GM18507 (cell line): ENCODE measurements at places on chromosomes 2 and 18.

DNA sequence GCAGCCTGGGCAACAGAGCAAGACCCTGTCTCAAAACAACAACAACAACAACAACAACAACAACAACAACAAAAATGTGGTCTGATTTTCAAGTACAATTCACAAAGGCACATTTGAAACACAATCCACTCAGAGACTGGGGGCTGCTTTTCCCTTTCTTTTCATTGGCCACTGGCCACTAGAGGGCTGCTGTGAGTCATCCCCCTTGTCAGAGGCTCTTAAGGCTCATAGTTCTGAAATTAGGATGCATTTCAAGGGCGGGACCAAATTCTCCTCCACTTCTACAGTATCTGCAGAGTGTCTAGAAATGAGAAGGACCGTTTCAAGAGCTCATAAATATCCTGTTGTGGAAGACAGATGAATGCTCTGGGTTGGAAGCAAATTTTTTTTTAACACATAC, 285.4 kb downstream of the NRXN1 start:
- no peak for DNase-seq

GRCh38 chr2:28347193-28347592, 45.5 kb upstream of the FOSL2 start:
- DNase-seq, result no peak

- DNase-seq, result no peak
Measured at GRCh38 chr2:6919901-6920742, 2.9 kb downstream of the RNF144A start.

DNA sequence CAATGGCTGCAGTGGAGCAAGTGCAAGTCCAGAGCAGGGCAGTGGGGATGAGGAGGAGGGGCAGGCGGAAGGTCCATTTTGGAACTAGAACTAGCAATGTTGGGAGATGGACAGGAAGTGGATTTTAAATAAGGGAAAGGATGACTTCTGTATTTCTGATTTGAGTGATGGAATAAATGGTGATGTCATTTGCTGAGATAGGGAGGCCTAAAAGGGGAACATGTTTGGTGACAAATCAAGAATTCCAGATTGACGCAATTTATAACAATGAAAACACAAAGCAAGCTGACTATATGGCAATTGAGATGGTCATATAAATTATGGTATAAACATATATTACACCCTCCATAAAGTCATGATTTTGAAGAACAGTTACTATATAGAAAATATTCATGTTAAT, 209.3 kb downstream of the SS18 start:
- no peak for DNase-seq

DNA sequence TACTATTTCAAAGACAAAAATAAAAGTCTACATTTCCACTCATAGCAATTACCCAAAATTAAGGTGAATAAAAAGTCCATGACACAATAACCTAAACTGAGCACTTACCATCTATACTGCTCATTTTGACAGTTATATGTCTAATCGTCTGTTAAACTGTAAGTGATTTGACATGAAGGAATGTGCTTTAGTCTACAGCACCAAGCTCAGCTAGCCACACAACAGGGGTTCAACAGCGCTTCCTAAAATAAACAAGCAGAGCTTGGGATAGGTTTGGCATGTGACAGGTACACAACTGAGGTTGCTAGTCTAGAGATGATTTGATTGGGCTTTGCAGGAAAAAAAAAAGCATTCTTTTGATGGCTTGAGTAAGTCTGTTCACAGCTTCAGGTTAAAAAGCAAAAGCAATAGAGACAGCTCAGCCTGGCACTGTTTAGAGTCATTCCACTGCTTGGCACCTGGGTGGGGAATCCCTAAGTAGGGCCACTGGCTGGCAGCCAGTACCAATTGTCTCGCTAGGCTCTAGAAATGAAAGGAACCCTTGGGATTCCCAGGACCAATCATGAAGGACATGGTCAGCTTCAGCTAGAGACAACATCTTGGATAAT, 78.6 kb downstream of the BARD1 start:
- no peak for DNase-seq

DNA sequence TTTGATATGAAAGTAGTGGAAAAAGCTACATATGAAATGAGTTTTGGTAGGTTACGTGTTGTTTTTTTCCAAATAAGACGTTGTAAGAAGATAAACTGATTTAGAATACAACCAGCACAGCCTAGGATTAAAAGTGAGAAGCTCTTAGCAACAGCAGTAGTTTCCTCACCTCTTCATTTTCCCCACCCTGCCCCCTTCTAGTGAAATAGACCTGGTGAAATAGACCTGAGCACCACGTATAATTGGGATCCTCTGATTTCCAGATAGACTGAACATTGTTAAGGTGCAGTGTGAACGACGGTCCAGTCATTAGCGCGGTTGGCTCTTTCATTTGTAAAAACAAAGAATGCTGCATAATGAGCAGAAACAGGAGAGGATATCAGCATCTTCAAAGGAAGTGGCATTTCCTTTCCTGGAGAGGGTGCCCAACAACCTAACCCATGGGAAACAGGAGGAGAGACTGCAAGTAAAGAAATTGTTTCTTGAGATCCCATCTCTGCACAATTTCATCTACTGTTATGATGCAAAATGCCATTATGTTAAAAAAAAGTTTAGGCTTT, 114.3 kb downstream of the FIGN start:
- no peak for DNase-seq

- no peak for DNase-seq
Measured at GRCh38 chr2:172735582-172736423, at the start of gene RAPGEF4. TSS of gene RAPGEF4 (plus strand) at chr2:172735845. CDS start at chr2:172735984, 139 bp downstream.

DNA sequence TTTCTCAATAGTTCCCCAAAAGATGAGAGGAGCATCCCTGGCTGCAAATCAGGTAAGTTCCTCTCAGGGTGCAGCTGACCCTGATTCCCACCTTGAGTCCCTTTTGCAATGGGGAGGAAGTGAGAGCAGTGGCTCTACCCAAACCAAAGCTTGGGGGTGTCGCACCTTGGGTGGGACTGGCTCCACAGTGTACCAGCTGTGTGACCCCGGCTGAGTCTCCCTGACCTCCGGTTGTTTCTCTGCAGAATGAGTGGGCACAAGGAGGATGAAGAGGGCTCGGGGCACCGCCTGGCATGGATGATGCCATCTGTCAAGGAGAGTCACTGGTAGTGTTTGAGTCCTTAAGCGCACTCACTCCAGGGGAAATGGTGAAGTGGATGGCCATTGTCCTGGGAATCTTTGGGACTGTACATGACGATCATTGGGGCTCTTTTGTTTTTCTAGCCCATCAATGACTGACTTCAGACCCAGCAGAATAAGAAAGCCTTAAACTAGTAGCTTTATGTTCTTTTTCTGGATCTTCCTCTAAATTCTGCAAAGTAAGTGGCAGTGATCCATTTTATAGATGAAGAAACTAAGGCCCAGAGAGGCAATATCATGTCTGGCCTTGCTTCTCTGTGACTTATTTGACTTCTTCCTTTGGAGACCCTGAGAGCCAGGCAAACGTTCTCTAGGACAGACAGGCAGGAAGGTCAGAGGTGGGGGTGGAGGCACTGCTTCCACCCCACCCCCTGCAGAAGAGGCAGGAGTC, 106.3 kb upstream of the ST3GAL5 start:
- DNase-seq, result no peak

GRCh38 chr2:124523096-124523495, 498.0 kb downstream of the CNTNAP5 start:
- DNase-seq, result no peak
